Osteoblast (primary cell): ENCODE measurements at places on chromosomes 4 and X. TPM values are rescaled to one million over a fixed set of nuclear protein-coding genes. Genes with fewer than 3 reads are reported as not detected.
A peak's percentile ranks its signal among the peaks of the same experiment; 100 is the strongest.

DNA sequence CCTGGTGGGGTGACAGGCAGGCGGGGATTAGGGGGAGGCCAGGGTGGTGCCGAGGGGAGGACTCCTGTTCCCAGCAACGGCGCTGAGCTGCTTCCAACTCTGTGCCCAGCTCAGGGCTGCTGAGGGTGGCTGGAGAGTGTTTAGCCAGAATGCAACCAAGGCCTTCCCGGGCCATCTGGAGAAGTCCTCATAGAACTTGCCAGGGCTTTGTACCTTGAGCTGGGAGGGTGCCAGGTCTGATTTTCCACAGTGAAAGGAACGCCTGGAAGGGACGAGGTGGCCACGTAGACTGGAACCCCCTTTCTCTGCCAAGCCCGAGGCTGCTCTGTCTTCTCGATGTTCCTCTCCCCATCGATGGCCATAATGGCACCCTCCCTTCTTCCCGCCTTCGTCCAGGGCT, 57.0 kb upstream of the GPR78 start:
- DNase-seq = peak; percentile 46

- DNase-seq = no peak
These were observed 40.0 kb downstream of the MOSPD2 start for GRCh38 chrX:14913241-14913640.

- peak; percentile 32 for DNase-seq
These were observed 377 bp downstream of the CHRNA9 start for GRCh38 chr4:40335525-40335894.

GRCh38 chrX:36501169-36501702, 506.9 kb upstream of the FAM47C start:
- DNase-seq = no peak

The PLAC8 gene
- total RNA-seq = 0.59 and 0.72 TPM in 2 replicates

DNA sequence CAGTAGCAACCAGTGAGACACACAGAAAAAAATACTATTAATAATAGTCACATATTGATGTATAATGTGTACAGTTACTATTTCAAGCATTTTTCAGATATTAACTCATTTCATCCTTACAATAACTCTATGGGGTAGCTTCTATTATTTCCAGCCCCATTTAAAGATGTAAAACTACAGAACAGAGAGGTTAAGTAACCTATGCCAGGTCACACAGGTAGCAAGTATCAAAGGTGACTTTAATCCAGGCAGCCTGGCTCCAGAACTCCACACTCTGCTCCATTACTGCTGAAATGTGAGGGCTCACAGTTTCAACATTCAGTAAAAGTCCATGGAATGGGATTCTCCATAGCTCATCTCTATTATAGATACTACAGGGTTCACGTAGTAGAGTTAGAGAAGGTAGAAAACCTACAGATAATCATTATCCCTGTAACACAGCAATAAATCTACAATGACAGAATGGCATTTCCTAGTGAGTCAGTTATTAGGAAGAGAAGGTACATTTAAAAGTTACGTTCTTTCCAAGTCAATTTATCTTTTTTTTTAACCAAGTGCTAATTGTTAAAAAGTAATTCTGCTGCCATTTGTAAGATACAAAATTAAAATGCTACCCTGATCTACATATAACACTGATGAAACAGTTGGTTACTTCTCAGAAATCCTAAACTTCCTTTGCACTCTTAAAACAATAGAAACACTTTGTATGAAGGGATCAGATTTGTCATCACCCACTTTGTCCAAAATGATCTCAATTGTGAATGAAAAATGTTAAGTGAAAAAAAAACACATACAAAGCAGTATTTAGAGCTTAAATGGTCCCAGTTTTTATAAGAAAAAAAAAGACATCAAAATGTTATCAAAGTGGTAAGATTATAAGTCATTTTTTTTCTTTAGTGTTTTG, 18.7 kb downstream of the RELL1 start:
- DNase-seq = peak; percentile 74

GRCh38 chr4:2803624-2804448, 11.0 kb downstream of the SH3BP2 start:
- DNase-seq = peak; percentile 76

DNA sequence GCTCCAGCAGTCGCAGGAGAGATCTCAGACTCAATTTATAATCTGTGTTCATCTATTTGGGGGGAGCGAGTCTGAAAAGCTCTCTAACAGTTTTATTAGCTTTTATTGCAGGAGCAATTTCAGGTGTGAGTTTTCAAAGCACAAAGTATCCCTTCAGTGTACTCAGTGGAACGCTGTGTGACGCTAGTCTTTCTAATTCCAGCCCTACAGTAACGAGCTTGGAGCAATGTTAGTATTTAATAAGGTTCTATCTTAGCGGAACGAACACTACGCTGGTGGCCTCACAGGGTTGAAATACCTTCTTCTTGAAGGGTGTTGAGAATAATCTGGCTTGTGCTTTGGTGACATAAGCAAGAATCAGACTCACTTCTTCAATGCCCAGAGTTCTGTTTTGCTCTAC, 8.4 kb downstream of the HS3ST1 start:
- DNase-seq = no peak

The NEIL3 gene
- total RNA-seq = 5.4 and 7.4 TPM in 2 replicates

The SPINK2 gene
- not detected in 2 replicates for total RNA-seq

DNA sequence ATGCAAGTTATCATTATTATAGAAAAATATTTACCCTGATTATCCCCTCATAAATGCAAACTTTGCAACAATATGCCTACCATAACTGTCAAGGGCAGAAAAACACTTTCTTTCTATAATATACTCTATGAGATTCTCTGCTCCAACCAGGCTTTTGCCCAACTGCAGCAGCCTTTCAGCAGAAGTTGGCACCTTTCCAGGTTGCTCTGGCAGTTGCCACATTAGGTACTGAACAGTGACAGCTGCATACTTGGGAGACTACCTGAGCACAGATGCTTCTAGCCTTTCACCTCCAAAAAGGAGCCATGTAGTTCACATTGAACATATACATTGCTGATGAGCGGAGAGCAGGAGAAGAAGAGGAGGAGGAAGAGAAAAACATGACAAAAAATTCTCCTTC, 69.5 kb upstream of the BRWD3 start:
- DNase-seq = no peak

GRCh38 chr4:183014361-183015084, 84.5 kb upstream of the WWC2 start:
- DNase-seq = peak; percentile 68
